ENCODE measurements at places on chromosomes 2 and 18. TPM values are rescaled to one million over a fixed set of nuclear protein-coding genes. Genes with fewer than 3 reads are reported as not detected.

The CAD gene
- 81.0 TPM for total RNA-seq

The DLX1 gene
- not detected for total RNA-seq

The DTNA gene
- 15.3 TPM for total RNA-seq

The RBKS gene
- 0.74 TPM for total RNA-seq

The CASP10 gene
- total RNA-seq: 37.6 TPM

The PLGLB1 gene
- 0.75 TPM for total RNA-seq

The CRYGD gene
- not detected for total RNA-seq

The ELOA2 gene
- not detected for total RNA-seq

The PID1 gene
- not detected for total RNA-seq

The CPO gene
- not detected for total RNA-seq

The DNMT3A gene
- 67.0 TPM for total RNA-seq

The SLC23A3 gene
- total RNA-seq: 5.2 TPM

GRCh38 chr18:78711971-78712370 is 267.6 kb upstream of the SALL3 start:
- DNase-seq: no peak

- DNase-seq: no peak
Measured at GRCh38 chr2:12008425-12009061, 262.1 kb downstream of the LPIN1 start.

DNA sequence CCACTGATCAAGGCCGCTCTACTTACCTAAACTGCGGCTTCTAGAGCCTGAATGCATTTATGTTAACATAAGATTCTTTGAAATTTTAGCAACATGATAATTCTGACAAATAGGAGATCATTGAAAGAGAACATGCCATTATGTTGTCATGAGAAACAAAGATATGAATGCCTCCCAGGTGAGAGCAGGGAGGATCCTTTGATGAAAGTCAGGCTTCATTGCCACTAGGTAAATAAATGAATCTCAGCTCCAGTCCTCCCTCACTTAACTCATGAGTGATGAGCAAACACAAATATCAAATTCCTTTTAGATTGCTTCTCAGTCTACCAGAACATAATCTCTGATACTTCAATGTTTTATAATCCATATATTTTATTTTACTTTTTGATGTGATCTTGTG is 463.2 kb upstream of the CDH7 start:
- no peak for DNase-seq

DNA sequence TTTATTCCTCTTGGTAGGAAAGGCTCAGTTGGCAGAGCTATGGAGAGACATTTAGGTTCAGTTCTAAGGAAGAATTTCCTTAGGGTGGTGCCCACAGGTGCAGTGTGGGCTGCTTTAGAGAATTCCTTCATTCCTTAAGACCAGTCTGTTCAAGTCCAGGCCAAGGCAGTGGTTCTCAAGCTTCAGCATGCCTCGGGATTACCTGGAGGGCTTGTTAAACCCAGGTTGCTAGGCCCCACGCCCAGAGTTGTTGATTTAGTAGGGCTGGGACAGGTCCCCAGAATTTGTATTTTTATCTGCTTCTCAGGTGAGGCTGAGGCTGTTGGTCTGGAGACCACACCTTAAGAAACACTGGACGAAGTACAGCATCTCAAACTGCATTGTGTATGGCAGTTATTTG is 68.9 kb downstream of the CERS6 start:
- no peak for DNase-seq

GRCh38 chr18:44855681-44856080 is 175.0 kb downstream of the SETBP1 start:
- DNase-seq: no peak

- DNase-seq: no peak
Measured at GRCh38 chr2:179951680-179952079, 55.4 kb downstream of the CWC22 start.

DNA sequence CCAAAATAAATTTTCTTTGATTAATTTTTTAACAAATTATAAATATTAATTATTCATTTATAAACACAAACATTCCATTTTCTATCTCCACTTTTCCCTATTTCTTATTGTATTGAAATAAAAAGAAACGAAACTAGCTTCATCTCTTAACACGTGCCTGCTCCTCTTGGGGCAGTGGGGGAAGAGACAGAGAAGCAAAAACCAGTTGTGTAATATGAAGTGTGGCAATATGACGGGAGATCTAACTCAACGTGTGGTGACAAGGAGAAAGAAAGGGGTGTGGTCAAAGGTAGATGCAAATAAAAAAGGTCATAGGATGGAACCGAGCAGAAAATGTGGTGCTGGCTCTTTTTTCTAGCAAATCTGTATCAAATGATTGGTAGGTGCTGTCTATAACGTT is 106.9 kb upstream of the SLC8A1 start:
- no peak for DNase-seq

GRCh38 chr2:61340242-61340641 is 130.6 kb downstream of the USP34 start:
- peak; percentile 72 for DNase-seq

DNA sequence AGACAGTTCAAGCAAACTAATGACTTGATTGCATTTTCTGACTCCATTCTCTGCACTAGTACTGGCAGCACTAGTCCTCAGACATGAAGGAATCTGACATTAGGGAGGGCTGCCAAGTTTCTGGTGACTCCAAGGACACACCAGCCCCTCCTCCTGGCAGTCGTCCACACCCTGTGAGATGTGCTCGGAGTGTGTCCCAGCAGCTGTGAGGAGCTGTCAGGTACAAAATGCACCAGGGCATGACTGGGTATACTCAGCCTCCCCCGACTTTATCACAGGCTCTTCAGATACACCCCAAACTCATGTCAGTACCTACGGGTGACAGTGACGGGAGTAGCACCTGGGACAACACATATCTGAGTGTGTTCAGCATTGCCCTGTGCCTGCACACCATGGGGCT is 43.1 kb downstream of the EDAR start:
- no peak for DNase-seq

- DNase-seq: no peak
Measured at GRCh38 chr2:149050188-149050587, 11.7 kb downstream of the LYPD6B start.

DNA sequence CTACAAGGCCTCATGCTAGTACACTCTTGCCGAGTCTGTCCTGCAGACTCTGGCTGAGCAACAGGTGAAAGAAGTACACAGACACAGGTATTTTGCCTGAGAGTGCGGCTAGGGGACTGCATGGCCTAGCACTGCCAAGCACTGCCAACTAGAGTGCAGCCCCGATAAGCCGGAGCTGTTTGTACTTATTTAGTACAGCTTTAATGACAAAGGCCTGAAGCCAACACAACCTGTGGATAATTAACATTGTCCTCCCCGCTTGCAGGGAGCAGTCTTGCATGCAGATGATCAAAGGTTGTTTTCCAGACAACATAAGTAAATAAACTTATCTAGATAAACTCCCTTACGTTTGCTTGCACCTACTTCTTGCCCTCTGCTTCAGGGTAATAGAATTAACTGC is 63.7 kb upstream of the MMADHC start:
- DNase-seq: no peak

DNA sequence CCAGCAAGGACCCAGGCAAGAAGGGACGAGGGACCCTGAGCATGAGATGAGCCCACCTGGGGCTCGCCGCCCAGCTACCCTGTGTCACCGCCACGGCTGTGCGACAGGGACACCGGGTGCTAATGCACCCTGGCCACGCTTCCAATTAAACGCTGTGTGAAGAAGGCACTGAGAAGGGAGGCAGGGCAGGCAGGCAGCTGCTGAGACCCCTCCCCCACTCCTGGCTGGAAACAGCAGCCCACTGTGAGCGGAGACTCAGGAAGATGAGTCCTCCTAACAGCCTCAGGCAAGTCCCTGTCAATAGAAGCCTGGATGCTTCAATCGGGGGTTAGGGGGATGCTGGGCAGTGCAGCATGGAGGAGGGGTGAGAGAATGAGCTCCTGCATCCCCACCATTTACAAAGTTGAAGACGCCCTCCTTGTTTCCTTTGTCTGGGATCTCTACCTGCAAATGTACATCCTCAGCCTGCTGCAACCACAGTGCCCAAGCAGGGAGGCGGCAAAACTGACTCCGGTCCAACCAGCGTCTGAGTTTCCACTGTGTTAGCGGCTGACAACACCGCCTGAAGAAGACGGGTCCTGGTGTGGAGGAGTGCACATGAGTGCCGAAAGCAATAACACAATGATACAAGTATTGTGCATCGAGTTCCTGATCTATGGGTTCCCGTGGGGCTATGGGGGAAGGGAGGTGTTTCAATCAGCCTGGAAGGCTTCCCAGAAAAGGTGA is 12.8 kb downstream of the TMEM163 start:
- no peak for DNase-seq

DNA sequence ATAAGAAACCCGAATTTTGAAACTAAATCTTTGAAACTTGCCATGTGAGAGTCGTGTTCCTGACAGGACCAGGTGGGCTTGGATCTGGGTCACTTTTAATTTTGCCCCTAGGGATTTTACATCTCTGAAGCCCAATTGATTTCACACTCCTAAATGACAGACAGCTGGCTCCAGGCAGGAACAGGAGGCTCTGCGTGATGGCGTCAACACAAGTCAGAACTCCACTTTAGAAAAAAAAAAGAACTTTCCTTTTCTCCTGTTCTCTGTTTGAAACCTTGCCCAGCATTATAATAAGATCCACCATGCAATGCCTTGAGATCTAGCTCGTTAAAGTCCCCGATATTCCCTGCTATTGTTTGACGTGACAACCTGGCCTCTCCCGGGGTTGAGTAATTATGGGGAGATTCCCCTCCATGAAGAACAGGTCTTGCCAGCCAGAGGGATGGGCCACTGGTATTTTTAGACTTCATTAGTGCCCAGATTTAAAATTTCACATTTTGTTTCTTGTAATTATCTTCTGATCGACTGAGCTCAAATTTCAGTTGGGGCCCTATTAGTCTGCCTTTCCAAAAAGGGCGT is 260.3 kb downstream of the KLHL29 start:
- DNase-seq: no peak

DNA sequence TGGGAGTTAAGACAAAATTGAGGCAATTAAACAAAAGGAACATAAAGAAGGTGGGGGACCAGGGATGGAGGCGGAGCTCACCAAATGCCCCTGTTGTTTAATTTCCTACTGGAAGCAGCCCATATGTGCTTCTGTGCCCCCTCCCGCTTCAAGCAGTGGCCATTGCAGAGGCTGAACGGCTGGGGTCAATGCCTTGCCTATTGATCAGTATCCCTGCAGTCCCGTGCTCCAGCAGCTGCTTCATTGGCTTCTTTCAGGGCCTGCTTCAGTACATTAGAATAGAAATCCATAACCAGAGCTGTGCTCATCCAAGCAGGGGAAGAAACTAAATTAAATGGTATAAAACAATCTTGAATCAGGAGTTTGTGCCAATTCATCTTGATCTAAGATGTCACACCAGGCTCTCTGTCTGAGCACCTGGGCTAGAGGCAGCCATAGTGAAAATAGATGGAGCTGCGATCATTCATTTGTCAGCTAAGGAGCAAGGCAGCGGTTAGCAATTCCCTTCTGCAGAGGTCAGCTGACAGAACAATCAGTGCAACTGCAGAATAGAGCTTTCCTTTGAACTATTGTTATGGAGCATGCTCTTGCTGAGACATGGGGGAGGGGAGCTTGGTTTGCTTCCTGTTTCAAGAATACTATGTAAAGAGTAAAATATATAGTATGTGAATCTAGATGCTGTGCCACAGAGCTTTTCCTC is 222.4 kb downstream of the WDR7 start:
- DNase-seq: peak; percentile 68

DNA sequence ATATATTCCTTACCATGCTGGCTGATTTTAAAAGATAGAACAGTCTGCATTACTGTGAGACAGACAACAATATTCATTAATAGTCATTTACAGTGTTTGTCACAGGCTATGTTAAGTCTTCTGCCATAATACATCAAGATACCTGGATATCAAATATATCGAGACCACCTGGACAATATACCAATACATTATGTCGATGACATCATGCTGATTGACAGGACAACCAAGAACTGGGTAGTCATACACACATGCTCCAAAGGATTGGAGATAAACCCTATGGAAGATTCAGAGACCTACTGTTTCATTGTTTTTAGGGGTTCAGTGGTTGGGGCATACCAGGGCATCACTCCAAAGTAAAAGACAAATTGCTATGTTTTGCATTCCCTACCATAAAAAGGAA is 26.5 kb upstream of the SMCHD1 start:
- no peak for DNase-seq

DNA sequence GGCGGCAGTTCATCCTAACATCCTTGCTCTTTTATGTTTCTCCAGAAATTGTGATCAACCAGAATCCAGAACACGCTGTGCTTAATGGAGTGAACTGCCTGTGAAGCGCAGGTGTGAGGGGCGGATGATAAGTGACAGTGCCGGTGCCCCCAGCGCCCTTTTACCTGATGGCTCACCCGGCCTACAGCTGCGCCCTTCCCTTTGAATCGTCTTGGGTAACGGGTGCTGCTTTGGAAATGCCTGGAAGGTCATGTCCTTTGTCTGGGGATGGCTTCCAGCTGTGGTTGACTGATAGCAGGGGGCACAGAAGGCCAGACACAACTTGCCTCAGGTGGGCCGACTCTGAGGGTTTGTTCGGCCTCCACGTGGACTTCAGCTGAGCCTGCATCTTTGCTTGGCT is 119.4 kb downstream of the LPIN1 start:
- DNase-seq: no peak

GRCh38 chr2:112820343-112820742 is 16.2 kb downstream of the IL1B start:
- DNase-seq: no peak

DNA sequence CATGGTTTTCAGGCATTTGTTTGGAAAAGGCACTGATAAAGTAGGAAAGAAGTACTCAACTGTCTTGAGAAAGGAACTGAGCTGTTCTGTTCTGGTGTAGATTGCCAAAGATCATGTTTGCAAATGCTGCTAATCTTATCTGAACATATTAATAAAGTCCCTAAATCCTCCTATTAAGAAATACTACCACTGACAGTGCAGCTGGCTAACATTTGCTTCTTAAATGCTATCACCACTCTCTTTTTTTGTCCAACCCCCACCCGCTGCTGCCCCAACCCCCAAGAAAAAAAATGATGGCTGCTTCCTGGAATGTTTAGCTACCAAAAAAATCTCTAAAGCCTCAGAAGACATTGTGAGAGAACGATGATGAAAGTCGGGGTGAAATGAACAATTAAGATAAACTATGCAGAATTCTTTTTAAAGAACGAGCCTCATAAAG is 130.7 kb downstream of the CCBE1 start:
- no peak for DNase-seq

- no peak for DNase-seq
Measured at GRCh38 chr18:35289727-35290093, 319 bp downstream of the ZSCAN30 start.

- DNase-seq: no peak
Measured at GRCh38 chr18:45820106-45820745, 5.2 kb upstream of the SIGLEC15 start.

- DNase-seq: no peak
Measured at GRCh38 chr2:239289545-239289944, 111.3 kb downstream of the HDAC4 start.

All from endothelial cell of umbilical vein (primary cell).